Stimulated activated naive CD4-positive, alpha-beta T cell (primary cell): ENCODE measurements at places on chromosomes 7 and 10.

DNA sequence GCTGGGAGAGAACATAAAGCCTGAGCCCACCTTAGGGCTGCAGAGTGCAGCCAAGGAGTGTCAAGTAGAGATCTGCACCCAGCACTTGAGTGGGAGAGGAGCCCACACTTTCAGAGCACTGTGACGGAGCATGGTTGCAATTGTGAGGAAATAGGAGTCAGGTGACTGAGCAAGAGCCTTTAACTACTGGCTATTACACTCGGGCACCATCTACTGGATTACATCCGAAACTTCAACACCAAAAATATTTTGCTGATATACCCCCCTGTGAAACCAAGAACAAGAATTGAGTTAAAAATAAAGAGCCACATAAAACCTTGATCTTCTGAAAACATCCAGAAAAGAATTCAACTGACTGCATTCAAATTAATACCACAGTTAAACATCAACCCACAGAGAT lies 657.9 kb downstream of the NXPH1 start:
- DNase-seq, result no peak

DNA sequence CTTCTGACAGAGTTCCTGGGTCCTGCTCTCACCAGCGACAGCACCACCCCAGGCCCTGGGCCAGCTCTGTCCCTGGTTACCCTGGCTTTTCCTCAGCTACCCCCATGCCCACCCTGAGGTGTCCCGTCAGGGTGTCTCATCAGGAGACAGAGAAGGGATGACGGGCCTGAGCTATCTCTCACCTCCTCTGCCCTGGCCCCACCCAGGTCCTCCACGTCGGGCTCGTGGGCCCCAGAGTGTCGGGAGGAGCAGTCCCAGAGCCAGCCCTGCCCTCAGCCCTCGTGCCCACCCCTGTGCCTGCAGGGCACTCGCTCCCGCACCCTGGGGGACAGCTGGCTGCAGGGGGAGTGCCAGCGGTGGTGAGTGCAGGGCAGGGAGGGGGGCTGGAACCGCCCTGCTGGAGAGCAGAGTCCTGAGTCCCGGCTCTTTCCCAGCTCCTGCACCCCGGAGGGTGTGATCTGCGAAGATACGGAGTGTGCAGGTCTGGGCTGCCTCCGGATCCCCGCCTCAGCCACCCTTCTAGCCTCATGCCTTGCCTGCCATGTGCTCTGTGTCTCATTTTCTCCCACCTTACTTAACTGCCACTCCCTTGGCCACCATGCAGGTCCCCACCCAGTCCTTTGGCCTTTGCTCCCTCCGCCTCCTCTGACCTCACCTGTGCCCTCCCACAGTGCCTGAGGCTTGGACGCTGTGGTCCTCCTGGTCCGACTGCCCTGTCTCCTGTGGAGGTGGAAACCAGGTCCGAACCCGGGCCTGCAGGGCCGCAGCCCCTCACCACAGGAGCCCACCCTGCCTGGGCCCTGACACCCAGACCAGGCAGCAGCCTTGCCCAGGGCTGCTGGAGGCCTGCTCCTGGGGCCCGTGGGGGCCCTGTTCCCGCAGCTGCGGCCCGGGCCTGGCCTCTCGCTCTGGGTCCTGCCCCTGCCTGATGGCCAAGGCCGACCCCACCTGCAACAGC lies 16.7 kb upstream of the ZNF862 start:
- no peak for DNase-seq

- no peak for DNase-seq
Observed at GRCh38 chr10:131363416-131363815, 51.9 kb upstream of the TCERG1L start.

- no peak for DNase-seq
Observed at GRCh38 chr10:24462889-24463552, 254.1 kb downstream of the KIAA1217 start.

- DNase-seq, result no peak
Observed at GRCh38 chr10:131803860-131804425, 96.9 kb upstream of the PPP2R2D start.

DNA sequence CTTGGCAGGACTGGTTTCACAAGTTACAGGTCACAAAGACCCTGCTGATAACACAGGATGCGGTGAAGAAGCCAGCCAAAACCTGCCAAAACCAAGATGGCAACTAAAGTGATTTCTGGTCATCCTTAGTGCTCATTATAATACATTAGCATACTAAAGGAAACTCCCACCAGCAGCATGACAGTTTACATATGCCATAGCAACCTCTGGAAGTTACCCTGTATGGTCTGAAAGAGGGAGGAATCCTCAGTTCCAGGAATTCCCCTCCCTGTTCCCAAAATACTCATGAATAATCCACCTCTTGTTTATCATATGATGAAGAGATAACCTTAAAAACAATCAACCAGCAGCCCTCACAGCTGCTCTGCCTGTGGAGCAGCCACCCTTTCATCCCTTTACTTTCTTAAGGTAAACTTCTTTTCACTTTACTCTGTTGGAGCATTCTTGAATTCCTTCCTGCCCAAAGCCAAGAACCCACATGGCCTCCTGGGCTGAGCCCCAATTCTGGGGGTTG lies 21.9 kb downstream of the DPY19L1 start:
- no peak for DNase-seq

- DNase-seq, result no peak
Observed at GRCh38 chr10:89245802-89246201, 5.8 kb downstream of the LIPA start.

- DNase-seq, result no peak
Observed at GRCh38 chr7:11835260-11835659, 3.3 kb upstream of the THSD7A start.

GRCh38 chr7:1296356-1296981 lies 63.8 kb downstream of the UNCX start:
- DNase-seq, result no peak

- no peak for DNase-seq
Observed at GRCh38 chr7:10325395-10325794, 648.3 kb upstream of the PHF14 start.

- no peak for DNase-seq
Observed at GRCh38 chr7:131898418-131898817, 342.0 kb upstream of the PODXL start.

DNA sequence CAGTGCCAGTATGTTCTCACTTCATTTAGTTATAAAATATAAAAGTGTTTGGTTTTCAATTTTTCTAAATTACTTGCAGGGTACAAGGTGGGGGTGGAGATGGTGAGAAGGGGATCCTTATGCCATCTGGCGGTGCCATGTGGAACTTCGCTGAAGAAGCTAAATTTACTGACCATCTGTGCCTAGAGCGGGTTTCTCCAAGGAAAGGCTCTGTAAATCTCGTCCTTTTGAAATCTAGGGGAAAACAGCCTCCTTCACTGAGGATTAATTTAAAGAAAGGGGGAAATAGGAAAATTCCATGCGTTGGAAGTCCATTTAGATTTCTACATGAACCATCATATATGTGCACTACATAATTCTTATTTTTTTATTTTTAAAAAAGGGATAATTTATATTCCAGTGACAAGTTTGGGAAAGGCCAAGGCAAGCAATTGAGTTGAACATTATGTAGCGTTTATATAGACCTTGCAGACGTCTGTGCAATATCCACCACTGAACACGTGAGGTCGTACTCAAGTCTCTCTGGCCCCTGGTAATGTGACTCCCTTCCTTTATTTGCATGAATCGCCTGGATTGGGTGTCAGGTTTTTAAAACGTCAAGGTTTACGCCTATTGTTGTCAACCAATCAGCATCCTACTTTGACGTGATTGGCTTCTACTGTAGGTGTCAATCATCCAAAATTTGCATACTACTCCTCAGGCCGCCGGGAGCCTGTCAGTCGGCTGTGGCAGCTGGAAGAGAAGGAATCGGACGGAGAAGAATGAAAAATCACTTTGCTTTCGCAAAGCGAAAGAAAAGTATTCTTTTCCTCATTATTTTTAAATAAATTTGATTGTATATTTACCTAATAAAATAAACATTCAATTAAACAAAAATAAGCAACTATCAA lies 297.1 kb upstream of the NFE2L3 start:
- peak; percentile 25 for DNase-seq

- DNase-seq, result peak; percentile 50
Observed at GRCh38 chr10:24723788-24724380, at the start of gene ARHGAP21. ARHGAP21 (minus strand) TSS chr10:24723887; CDS start chr10:24721899, 1,988 bp downstream.

DNA sequence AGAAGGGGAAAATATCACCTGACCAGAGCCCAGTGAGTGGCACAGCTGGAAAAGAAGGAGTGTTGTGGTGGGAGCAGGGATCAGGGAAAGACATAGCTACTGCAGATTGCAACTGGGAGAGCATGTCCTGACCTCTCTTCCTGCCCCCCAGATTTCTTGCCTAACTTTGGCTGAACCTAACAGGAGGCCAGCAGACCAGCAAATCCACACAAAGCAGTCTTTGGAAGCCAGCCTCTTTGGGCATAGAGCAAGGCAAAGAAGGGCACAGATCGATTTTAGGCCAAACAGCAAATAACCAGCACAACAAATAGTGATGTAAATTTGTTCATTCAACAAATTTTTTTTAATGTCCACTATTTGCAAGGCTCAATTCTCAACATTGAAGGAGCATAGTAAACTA lies 433.2 kb upstream of the GHITM start:
- DNase-seq, result no peak
